H9 (cell line): ENCODE measurements at places on chromosomes 4 and X.

- H3K4me1 ChIP-seq: peaks cover 5% of the 10 kb centered on the region; the same call in 1 of the 2 replicates
- H3K36me3 ChIP-seq: no peaks in the 10 kb centered on the region
- DNase-seq: no peak
- H3K27ac ChIP-seq: no peak overlapping the region
Observed at GRCh38 chr4:41169256-41169800, 45.0 kb downstream of the APBB2 start.

- H3K27ac ChIP-seq: no peak overlapping the region
- no peaks in the 10 kb centered on the region for H3K36me3 ChIP-seq
- no peak for DNase-seq
- H3K4me3 ChIP-seq: no peak overlapping the region
- H3K4me1 ChIP-seq: no peaks in the 10 kb centered on the region
- no peaks in the 10 kb centered on the region for H3K27me3 ChIP-seq
Observed at GRCh38 chr4:90318193-90318592, 191.0 kb downstream of the CCSER1 start.

DNA sequence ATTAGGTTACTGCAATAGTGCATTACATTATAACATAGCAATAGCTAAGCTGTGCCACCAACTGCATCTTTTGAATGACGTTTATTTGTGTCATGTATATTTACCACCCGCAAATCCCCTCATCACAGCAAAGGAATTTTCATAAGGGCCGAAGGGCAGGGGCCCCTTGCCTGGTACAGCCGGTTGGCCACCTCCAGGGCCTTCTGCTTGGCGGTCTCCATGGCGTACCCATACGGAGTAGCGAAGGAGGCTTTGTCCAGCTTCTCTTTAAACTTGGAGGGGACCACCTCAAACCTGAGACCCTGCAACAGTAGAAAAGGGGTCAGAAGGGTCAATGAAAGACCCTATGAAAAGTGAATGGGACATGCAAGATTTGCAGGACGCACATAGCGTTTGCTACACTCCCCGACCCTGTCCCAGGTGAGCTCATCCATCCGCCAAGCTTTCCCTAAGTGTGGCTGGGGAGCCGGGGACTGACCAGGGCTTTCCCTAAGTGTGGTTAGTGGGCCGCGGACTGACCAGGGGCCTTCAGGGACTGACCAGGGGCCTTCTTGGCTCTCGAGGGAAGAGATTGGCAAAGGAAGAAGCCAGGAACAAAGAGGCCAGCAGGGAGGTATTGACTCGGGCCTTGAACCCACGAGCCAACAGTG is 10.6 kb downstream of the ASMTL start:
- H3K4me3 ChIP-seq: no peak overlapping the region
- peaks cover 78% of the 10 kb centered on the region for H3K36me3 ChIP-seq
- H3K4me1 ChIP-seq: no peaks in the 10 kb centered on the region
- H3K27ac ChIP-seq: no peak overlapping the region

DNA sequence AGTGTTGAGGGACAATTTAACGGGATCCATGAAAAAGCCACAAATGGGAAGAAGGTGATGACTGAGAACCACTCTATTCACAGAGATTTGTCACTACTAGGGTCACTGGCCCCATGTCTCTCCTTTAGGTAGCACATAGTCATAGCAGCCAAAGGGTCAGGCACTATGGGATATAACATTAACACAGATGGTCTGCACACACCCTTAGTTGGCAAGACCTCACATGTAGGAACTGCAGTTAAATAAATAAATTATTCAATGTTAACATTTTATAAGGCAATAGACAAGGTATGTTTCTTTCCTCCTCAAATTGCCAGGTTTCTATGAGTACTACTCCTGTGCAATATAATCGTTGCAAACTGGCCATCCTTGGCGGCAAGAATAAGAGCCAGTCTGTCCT is 10.9 kb downstream of the RASGEF1B start:
- no peaks in the 10 kb centered on the region for H3K27me3 ChIP-seq
- no peak for DNase-seq
- H3K36me3 ChIP-seq: no peaks in the 10 kb centered on the region
- H3K4me1 ChIP-seq: no peaks in the 10 kb centered on the region
- H3K4me3 ChIP-seq: no peak overlapping the region

DNA sequence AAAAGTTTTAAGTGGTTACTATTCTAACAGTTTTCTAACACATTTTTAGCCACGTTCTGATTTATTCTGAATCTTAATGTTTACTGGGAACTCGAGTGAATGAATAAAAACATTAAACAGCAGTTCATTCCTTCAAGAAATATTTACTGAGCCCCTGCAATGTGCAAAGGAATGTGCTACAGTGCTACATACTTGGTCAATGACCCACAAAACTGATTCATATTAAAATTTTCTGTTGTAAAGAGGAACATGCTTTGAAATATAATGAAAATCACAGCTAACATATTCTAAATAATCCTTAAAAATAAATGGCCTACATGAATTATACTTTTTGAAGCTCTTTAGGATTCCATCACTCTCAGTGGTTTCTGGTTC is 78.7 kb downstream of the ARAP2 start:
- DNase-seq: no peak
- H3K27me3 ChIP-seq: no peaks in the 10 kb centered on the region
- H3K4me1 ChIP-seq: no peaks in the 10 kb centered on the region
- no peak overlapping the region for H3K4me3 ChIP-seq

DNA sequence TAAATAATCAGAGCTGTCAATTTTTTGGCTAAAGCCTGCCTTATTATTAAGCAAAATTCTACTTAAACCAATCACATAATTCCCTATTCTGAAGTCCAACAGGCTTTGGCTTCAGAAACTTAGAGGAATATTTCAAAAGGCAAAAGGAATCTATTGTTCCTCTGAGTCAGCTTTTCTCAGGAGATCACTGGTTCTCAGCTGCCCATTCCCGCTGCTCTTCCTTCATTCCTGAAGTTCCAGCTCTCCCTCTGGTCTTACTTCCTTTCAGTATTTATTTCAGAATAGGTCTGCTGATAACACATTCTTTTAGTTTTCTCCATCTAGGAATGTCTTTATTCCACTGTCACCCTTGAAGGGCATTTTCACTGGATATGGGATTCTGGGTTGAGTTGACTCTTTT is 133.7 kb downstream of the SOWAHB start:
- no peak overlapping the region for H3K27ac ChIP-seq
- peaks cover 62% of the 10 kb centered on the region for H3K36me3 ChIP-seq
- H3K4me3 ChIP-seq: no peak overlapping the region
- no peaks in the 10 kb centered on the region for H3K27me3 ChIP-seq
- H3K4me1 ChIP-seq: 0 out of 2 replicates have a peak, but pooled peaks cover 2% of the 10 kb centered on the region
- DNase-seq: no peak

GRCh38 chr4:138576684-138577083 is 334.5 kb upstream of the SLC7A11 start:
- no peaks in the 10 kb centered on the region for H3K4me1 ChIP-seq
- no peak overlapping the region for H3K27ac ChIP-seq
- no peaks in the 10 kb centered on the region for H3K27me3 ChIP-seq
- DNase-seq: no peak

- DNase-seq: no peak
- H3K27ac ChIP-seq: no peak overlapping the region
- no peaks in the 10 kb centered on the region for H3K4me1 ChIP-seq
Observed at GRCh38 chrX:127190381-127190780, 370.9 kb downstream of the PRR32 start.

DNA sequence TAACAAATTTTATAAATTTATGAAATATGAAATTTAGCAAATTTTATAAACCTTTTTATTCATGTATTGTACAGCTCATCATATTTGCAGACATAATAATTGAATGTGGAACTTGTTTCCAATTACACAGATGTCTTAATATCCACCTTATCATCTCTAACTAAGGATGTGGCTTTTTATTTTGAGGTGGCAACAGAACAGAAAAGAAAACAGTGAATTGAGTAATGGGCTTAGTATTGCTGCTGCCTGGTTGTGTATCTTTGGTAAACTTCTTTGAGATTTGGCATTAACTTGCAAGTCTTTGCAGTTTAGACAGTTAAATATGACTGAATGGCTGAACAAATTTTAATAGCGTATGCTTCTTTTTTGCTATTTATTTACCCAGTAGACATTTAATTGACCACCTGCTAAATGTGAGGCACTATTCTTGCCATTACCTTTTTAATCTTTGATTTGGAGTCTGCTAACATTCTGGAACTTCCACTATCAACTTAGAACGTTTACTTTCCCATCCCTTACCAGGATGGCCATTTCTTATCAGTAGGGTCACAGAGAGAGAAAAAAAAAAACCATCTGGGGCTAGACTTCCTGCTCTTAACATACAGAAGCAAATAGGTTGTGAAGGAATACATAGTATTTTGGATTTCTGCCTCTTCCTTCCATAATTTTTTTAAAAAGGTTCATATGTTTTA is 44.8 kb downstream of the CLCN3 start:
- H3K36me3 ChIP-seq: peaks cover 8% of the 10 kb centered on the region
- H3K4me1 ChIP-seq: no peaks in the 10 kb centered on the region
- no peak overlapping the region for H3K27ac ChIP-seq
- H3K4me3 ChIP-seq: no peak overlapping the region

DNA sequence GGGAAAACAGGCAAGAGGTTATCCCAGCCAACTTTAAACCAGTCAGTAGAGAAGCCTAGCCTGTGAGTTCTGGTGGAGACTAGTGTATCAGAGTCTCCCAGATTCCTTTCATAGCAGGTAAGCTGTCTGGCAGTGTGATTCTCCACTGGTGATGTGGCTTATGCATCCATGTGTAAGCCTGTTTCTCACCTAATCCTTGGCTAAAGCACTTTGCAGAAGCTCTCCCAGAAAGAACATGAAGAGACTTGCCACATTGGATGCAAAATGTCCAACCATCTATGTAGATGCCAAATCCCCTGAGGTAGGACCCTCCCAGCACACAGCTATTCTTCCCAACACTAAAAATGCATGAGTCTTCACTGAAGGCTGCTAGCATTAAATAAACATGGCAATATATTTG is 111.7 kb downstream of the CHRNA9 start:
- no peak overlapping the region for H3K4me3 ChIP-seq
- H3K36me3 ChIP-seq: peaks cover 16% of the 10 kb centered on the region

DNA sequence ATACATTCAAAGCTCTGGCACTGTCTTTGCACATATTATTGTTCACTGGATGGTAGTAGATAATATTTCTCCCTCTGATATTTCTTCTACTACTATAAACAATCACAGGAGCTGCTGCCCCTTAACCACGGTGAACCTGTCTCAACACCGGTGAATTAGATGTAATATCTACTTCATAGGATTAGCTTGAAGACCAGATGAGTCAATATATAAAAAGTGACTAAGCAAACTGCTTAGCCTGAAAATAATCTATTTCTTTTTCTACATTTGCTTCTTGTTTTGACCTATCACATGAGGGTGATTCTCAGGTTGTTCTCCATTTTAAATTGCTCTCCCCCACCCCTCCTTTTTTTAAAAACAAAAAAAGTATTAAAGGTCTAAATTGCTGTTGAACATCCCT is 645.5 kb downstream of the ANKRD50 start:
- H3K27ac ChIP-seq: no peak overlapping the region
- peaks cover 31% of the 10 kb centered on the region for H3K36me3 ChIP-seq
- H3K27me3 ChIP-seq: no peaks in the 10 kb centered on the region
- no peaks in the 10 kb centered on the region for H3K4me1 ChIP-seq
- no peak for DNase-seq

DNA sequence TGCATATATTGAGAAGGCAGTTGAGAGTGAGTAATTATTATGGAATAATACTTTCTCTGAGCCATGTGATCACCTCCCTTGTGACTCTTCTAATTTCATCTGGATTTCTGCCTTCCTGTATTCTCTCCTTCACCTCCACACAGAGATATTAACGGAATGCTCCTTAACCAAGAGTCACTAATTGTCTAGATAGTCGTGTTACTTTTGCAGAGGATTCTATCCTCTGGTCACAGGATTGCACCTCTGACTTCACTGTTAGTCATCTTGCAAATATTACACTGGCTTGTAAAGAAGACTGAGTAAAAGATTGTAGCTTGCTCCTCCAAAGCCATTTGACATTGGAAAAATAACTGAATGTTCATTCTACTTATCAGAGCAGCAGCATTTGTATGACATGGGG is 160.9 kb downstream of the SH2D1A start:
- DNase-seq: no peak
- H3K4me1 ChIP-seq: no peaks in the 10 kb centered on the region; the same call in 1 of the 2 replicates
- no peak overlapping the region for H3K27ac ChIP-seq
- H3K36me3 ChIP-seq: no peaks in the 10 kb centered on the region
- no peaks in the 10 kb centered on the region for H3K27me3 ChIP-seq
- H3K4me3 ChIP-seq: no peak overlapping the region

GRCh38 chrX:107673933-107674479 is 45.7 kb downstream of the PRPS1 start:
- no peak overlapping the region for H3K4me3 ChIP-seq
- no peaks in the 10 kb centered on the region; the same call in 1 of the 2 replicates for H3K27me3 ChIP-seq
- H3K36me3 ChIP-seq: no peaks in the 10 kb centered on the region

DNA sequence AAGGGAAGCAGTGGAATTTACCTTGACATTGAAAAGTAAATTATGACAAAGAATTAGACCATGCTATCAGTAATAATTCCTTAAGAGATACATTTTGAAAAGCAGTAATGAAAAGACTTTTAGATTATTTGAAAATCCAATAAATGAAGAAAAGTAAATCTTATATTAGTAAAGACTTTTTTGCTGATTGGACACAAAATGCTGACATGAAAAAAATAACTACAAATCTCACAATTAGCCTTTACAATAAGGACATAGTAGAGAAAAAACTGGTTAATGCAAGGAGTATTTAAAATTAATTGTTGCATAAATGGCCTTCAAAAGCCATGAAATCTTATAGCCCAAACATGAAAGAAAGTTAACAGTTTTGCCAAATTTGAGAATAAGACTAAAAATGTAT is 446.1 kb upstream of the FAM241A start:
- no peaks in the 10 kb centered on the region for H3K27me3 ChIP-seq
- H3K27ac ChIP-seq: no peak overlapping the region
- H3K36me3 ChIP-seq: no peaks in the 10 kb centered on the region
- H3K4me1 ChIP-seq: no peaks in the 10 kb centered on the region
- no peak for DNase-seq

DNA sequence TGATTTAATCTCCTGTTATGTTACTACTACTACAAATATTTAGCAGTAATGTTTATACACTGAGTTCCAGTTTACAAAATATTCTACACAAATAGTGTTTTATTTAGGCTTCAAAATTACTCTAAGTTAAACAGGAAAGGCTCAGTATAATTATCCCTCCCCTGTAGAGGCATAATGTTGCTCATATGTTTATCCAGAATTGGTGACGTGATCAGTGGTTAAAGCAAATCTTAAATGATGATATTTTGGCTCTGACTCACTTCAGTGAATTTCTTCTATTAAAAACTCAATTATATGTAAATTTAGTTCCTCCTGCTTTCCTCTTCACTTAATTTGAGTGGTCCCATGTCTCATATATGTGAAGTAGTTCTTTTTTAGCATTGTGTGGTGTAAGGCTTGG is 438.5 kb downstream of the ADGRL3 start:
- H3K27me3 ChIP-seq: no peaks in the 10 kb centered on the region
- H3K4me3 ChIP-seq: no peak overlapping the region
- no peak for DNase-seq
- no peaks in the 10 kb centered on the region for H3K4me1 ChIP-seq
